ENCODE measurements at places on chromosomes 1 and 21. TPM values are rescaled to one million over a fixed set of nuclear protein-coding genes. Genes with fewer than 3 reads are reported as not detected.

Gene NCF2
- 4.2 TPM for polyA plus RNA-seq

DNA sequence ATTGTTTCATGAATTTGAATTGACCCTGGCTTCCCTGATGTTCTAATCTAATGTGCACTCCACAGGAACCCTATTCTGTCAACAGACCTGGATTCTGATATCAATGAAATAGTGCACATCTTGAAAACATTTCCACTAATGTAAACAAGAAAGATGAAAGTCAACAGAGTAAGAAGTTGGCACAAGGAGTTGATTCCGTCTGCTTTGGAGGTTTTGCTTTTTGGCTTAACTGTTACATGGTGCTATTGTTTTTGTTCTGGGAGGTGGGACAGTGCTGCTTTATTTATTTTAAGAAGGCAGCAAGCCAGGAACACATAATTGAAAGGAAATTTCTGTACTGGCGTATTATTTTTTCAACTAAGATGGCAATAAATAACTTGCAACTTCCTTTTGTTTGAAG is 73.3 kb downstream of the LEPR start:
- no peak overlapping the region for H3K27ac ChIP-seq
- H3K4me1 ChIP-seq: no peaks in the 10 kb centered on the region
- no peaks in the 10 kb centered on the region for H3K27me3 ChIP-seq
- no peak for DNase-seq

DNA sequence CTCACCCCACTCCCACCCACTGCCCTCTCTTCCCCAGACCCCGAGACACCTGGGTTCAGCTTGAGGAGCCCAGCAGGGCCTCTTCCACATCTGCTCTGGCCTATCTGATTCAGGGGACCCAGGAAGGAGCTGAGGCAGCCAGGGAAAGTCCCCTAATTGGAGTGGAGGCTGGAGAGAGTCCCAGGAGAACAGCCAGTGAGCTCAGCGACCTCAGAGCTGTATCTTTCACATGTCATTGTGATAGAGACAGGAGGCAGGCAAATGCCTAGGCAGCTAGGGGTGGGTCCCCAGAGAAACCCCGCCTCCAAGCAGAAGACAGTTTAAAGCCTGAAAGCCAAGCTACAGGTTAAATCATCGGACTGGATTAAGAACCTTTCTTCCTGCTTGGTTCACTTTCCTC is 122.7 kb downstream of the MATN1 start:
- H3K4me3 ChIP-seq: no peak overlapping the region
- DNase-seq: no peak
- no peaks in the 10 kb centered on the region for H3K36me3 ChIP-seq
- H3K27me3 ChIP-seq: peaks cover under 1% of the 10 kb centered on the region
- H3K27ac ChIP-seq: no peak overlapping the region

DNA sequence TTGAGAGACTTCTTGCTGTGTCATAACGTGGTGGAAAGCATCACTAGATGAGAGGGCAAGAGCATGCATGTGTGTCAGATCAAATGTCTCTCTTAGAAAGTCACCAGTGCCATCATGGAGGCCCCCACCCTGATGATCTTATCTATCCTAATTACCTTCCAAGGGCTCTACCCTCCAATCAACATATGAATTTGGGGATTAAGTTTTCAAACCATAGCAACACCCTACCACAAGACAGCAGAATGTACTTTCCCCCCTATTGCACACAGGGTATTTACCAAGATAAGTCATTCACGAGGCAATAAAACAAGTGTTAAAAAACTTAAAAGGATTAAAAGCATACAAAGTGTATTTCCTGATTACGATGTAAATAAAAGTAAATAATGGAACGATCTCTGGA is 515.6 kb downstream of the LMO4 start:
- H3K4me3 ChIP-seq: no peak overlapping the region
- no peaks in the 10 kb centered on the region for H3K4me1 ChIP-seq
- H3K27me3 ChIP-seq: no peaks in the 10 kb centered on the region
- DNase-seq: no peak
- no peak overlapping the region for H3K27ac ChIP-seq

GRCh38 chr1:58948671-58949070 is 164.8 kb upstream of the JUN start:
- no peak for DNase-seq
- no peaks in the 10 kb centered on the region for H3K4me1 ChIP-seq
- no peaks in the 10 kb centered on the region for H3K27me3 ChIP-seq
- no peak overlapping the region for H3K27ac ChIP-seq
- H3K4me3 ChIP-seq: no peak overlapping the region

Data from IMR-90 (cell line).